Hypothalamus (tissue), 51 donors: ENCODE measurements at places on chromosomes 7 and 10.

GRCh38 chr7:73985737-73986141 lies 42.2 kb upstream of the ELN start:
- DNase-seq, result no peak

DNA sequence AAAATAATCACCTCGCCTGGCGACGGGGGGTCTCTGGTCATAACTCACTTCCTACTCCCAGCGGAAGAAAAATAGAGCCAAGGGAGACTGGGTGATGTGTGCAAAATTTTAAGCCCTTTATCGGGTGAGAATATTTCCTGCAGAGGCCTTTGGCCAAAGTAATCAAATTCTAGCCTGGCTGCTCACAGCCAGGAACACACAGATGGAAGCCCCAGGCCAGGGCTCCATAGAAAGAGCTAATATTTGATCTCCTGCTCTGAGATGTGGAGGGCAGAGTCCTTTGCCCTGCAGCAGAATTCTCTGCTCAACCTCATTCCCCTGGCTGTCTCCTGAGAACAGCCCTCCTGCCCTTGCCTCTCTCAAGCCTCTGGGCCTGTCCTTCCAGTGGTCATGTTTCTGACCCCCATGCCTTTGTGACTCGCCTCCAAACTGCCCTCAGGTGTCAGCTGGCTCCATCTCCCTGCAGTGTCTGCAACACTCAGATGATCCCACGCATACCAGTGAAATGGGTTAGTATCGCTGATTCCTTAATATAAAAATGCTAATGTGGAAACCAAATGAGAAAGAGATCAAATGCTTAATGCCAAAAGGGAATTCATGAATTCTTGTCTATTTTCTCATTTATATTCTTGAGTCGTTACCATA lies 34.5 kb downstream of the FRMD4A start:
- DNase-seq, result no peak

GRCh38 chr10:128130051-128130450 lies 3.8 kb upstream of the MKI67 start:
- DNase-seq, result no peak

DNA sequence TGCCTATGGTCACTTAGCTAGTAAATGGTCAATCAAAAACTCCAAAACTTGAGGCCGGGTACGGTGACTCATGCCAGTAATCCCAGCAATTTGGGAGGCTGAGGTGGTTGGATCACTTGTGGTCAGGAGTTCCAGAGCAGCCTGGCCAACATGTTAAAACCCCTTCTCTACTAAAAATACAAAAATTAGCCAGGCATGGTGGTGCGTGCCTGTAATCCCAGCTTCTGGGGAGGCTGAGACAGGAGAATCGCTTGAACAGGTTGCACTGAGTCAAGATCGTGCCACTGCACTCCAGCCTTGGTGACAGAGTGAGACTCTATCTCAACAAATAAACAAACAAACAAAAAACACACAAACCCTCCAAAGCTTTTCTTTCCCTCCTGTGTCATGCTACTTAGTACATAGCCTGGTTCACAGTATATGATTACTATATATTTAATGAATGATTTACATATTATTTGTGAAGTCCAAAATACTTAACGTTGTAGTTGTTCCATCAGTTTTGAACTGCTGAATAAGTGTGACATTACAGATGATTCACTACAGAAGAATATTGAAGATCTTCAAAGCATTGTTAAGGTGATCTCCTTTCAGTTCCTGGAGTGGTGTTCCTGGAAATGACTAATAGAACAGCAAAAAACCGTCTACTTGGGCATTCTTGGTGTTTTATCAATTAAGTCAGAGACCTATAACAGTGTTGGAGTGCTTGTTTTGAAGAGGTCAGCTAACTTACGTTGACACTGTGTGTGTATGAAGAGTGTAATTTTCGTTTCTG lies 72.9 kb downstream of the ADK start:
- DNase-seq, result no peak

DNA sequence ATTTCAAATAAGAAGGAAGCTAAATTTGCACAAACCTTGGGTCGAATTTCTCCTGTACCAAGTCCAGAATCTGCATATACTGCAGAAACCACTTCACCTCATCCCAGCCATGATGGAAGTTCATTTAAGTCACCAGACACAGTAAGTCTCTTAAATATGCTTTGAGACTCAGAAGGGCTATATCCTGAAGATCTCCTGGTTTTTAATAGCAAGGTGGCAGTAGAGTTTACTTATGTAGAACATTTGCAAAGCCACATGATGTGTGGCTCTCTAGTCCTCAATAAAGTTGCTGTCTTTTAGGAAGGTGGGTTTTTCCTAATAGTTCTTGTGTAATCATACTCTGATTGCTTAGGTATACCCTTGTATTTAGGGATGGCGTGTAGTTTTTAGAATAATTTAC lies 8.7 kb downstream of the DBF4 start:
- DNase-seq, result no peak

DNA sequence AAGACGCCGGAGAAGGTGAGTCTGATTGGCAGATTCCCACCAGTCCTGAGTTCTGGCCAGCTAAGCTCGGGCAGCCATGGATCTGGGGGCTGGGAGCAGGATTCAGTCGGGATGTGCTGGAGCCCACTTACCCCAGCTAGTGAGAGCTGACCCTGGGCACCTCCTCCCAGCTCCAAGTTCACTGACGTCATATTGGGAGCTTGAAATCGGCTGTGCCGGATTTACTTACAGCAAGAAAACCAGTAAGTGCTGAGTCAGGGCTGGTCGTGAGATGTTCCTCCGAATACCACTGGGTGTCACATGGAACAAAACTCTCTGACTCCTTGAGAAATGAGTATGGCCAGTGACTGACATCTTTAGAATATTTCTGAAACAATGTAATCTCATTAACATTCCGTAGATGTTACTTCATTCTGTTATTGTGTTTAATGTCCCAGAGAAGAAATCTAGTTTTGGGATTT lies 621.2 kb downstream of the SDK1 start:
- no peak for DNase-seq

DNA sequence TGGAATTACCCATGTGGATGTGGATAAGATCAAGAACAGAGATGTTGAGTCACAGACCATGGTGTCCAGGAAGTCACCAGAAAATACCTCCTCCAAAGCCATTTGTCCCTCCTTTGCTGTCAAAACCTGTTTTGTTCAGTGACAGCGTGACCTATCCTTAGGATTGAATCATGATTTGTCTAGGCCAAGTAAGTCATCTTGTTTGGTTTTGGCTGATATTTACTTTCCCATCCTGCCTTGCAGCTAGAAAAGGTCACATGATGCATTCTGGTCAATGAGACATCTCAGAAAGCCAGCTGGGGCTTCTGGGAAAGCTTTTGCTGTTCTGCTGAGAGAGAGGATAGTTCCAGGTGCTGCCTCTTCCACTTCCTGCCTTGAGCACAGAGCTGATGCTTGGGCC lies 225.3 kb upstream of the ZMIZ1 start:
- no peak for DNase-seq

- DNase-seq, result no peak
These were observed 498 bp downstream of the NDST2 start for GRCh38 chr10:73810735-73811465.

- no peak for DNase-seq
These were observed 445.6 kb downstream of the GFRA1 start for GRCh38 chr10:115827231-115828009.

DNA sequence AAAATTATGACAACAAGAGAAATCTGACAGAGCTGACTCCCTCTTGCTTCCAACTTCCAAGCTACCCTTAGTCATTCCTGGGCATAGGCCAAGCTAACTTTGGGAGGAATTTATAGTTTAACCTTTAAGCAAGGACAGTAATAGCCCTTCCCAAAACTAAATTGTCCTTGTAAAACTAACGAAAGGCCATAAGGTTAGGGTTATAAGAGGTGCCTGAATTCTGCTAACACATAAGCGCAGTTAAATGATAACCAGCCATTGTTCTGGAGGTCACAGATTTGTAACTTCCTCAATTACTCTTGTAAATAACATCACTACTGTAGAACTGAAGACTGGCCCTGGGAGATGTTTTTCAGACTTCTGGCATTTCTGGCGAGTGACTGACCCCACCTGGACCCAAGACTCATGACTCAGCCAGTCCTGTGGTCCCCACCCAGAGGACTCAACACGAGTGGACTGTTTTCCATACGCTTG lies 481.2 kb downstream of the KCNMA1 start:
- no peak for DNase-seq
